ENCODE measurements at places on chromosomes 16 and 17.

- DNase-seq = peak; percentile 32
Observed at GRCh38 chr17:61410141-61411010, 10.7 kb downstream of the TBX2 start.

DNA sequence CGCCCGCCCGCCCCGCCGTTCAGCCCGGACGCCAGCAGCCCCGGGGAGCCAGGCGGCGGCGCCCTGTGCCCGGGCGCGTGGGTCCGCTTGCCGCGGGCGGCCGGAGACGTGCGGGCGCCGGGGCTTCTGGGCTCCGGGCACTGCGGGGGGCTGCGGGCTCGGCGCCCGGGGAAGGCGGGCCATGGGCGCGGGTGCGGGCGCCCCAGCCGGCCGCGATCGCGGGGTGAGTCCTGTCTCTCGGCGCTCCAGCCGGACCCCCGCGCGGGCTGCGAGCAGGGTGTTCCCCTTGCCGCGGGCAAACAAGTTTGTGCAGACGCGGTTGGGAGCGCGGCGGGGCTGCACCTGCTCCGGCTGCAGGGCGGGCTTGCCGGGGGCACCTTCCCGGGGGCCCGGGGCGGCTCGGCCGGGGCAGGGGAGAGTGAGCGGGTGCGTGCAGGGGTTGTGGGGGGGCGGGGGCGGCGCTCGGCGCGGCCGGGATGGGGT is 292 bp downstream of the WSCD1 start:
- DNase-seq = no peak

DNA sequence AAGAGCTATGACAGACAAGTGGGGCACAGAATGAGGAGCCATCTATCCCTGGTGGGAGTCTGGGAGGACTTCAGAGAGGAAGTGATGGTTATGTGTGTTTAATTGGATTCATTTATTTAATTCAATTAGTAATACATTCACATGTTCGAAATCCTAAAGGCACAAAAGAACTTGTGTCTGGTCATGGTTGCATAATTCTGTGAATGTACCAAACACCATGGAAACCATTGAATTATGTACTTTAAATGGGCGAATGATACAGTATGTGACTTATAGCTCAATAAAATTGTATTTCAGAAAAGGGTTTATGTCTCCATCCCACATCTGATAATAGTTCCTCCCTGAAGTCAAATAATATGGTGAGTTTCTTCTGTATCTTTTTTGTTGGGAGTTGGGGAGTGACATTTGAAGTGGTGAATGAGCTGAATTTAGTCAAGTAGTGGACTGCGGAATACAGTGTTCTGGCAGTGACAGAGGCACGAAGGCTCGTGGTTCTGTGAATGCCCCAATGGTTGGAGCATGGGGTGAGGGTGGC is 19.8 kb upstream of the G6PC1 start:
- no peak for DNase-seq

- DNase-seq = no peak
Observed at GRCh38 chr17:65588181-65588808, 26.8 kb upstream of the AXIN2 start.

- no peak for DNase-seq
Observed at GRCh38 chr16:84183911-84184591, 2.8 kb downstream of the TAF1C start.

- peak; percentile 12 for DNase-seq
Observed at GRCh38 chr17:49996495-49997300, 1.7 kb upstream of the DLX3 start.

DNA sequence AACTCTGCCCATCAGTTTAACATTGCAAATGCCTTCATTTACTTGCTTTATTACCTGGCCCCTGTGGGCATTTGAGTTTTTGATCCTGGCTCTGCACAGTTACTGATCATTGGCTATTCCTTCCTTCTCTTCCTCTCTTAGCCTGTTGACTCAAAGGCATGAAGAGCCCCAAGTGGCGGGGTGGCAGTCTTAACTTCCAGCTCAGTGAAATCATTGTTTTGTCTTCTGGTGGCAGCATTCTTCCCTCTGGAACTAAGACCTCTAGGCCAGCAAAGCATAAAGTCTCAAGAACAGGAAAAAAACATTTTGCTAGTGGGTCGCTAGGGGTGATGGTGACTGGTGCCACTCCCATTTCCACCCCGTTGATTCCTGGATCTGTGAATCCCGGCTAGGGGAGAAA is 52.3 kb upstream of the MRTFB start:
- no peak for DNase-seq

- no peak for DNase-seq
Observed at GRCh38 chr16:77220427-77220826, 21.2 kb downstream of the SYCE1L start.

DNA sequence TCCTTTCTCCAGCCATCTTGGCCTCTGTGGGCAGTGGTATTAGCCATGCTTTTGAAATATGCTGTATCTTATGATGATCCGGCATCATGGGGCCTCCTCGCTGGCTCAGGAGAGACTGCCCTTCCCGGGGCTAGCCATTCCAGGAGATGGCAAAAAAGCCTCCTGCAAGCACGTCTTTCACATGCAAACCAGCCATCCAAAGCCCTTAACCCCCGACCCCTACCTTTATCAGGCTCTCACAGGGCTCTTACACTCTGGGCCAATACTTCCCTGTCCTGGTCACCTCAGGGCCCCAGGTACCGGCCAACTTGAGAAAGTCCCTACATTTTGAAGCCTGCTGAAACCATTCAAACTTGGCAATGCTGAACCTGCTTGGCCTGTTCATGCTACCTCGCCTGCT is 36.4 kb downstream of the MYH13 start:
- DNase-seq = no peak

DNA sequence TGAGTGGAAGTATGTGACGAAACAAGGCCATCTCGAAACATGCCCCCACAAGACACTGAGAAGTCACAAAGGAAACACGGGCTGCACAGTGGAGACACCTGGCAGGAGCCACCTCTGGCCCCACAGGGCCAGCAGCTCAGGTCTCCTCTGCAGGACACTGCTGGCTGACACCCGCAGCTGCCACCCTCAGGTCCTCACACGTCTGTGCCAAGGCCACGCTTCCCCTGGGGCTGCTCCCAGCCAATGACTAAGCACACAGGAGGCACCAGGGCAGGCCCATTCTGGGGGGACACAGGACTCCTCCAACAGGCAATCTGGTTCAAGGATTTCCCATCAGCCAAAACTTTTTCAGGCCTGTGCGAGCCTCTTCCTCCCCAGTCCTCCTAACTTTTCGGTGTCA is 36.4 kb downstream of the MBTPS1 start:
- DNase-seq = no peak

DNA sequence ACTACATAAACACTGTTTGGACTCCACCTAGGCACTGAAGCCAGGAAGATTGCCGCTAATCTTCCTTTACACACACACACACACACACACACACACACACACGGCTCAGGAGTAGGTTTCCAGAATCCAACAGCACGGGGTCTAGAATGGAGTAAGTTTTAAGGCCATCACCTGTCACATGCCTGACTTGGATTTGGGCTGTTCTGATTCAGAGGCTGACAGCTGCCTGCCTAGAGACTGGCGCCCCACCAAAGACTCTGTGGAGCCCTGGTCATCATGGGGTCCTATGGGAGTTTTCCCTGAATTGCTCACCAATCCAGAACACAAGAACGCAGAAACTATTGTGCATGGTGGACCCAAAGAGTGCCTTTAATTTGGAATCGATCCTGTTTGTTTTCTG is 10.9 kb downstream of the CDRT4 start:
- DNase-seq = no peak

GRCh38 chr17:27602721-27603420 is 28.1 kb upstream of the LGALS9 start:
- peak; percentile 17 for DNase-seq

GRCh38 chr16:57305159-57305811 is 20.8 kb upstream of the PLLP start:
- peak; percentile 25 for DNase-seq

DNA sequence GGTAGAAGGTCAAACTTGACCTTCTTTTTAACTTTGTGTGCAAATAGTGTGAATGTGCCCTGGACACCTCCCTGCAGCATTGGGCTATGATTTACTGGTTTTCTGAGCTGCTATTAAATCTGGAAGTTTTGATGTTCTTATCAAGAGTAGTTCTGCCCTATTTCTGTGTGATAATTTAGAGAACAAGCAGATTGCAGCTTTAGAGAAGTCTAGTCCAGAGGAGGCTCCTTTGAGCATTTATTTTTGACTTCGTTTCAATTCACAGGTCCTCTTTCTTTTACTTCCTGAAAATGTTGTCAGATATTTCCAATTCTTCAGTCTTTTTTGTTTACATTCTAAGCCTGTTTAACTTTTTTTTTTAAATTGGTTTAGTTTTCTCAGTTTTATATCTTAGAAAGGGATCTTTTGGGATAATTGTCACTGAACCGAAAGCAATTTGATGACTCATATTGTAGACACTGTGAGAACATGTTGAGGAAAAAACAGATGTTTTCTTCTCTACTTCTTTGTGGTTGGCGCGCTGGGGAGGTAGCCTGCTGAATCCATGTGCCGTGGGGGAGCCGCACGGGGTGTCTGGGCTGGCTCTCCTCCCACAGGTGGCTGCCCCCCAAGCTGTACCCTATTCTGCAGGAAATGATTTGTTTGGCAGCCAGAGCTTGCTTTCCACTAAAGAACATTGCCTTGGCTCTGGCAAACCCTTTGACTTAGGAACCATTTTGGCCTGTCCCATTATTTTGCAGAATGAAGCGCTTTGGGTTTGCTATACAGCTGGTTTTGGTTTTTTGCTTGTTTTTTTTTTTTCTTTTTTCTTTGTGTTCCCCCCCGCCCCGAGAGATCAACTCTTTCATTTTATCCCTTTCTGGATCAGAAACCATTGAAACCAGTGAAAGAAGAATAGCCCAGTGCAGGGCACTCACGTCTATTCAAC is 53.4 kb downstream of the MFSD11 start:
- peak; percentile 31 for DNase-seq

GRCh38 chr17:60395508-60396065 is 3.7 kb upstream of the USP32 start:
- no peak for DNase-seq

DNA sequence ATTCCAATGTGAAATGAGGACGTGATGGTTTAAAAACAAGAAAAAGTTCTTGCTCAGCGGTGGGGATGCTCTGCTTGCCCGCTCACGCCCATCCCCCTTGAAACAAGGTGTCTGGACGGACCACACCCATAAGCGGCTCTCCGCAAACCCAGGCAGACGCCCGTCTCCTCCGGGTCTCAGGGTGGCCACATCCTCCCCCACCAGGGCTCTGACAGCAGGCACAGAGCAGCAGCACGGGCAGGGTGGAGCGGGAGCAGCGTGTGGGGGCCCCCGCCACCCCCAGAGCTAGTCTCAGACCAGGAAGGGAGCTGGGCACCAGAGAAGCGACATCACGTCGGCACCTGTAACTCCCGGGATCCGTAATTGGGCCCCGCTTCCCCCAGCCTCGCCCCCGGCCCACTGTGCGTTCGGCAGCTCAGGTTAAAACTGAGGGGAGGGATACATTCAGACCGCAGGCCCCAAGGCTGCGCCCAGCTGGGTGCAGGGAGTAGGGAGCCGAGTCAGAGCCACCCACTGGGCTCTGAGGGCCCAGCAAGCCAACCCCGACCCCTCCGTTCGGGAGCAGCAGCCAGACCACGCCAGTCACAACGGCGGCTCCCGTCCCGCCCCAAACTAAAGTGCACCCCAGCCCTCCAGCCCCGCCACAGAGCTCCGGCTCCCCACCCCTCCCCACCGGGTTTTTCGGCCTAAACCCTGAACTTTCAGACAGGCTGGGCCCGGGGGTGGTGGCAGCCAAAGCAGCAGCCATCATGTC is 22.0 kb downstream of the CLUH start:
- DNase-seq = no peak

DNA sequence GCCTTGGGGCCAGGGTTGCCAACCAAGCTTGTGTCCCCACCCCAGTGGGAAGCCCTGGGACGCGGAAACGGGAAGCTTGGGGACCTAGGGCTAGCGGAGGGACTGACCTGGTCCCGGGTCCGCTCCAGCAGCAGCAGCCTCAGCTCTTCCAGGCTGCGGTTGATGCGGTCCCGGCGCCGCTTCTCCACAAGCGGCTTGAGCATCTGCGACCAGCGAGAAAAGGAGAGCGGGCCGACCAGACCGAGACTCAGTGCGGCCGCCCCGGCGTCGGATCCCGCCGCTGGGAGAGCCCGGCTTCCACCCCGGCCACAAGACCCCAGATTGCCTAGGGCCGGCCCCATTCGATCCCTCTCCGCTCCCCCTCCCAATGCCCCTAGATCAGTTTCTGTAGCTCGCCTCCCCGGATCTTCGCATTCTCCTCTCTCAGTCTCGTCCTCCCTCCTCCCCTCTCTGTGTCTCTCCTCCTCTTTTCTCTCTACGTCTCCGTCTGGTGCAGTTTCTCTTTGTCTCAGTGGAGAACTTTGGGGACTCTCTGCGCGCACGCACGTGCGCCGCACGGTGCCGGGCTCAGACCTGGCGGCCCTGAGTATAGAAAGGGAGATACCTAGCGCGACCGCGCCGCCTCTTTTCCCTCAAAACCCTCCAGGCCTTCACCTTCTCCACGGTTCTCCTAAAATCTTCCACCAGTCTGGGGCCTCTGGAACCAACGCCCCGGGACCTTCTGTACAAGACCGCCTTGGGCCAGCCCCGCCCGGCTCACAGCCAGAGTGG is 797 bp downstream of the HES7 start:
- no peak for DNase-seq

GRCh38 chr17:76309461-76309860 is 1.4 kb upstream of the QRICH2 start:
- DNase-seq = no peak

Measured in hypothalamus (tissue), 51 donors.